NCI-H2081 treated with DMSO at 0.1 percent for 48 hours (cell line): ENCODE measurements at places on chromosomes 6 and 20.

GRCh38 chr6:148200781-148201180 is 141.9 kb upstream of the SASH1 start:
- DNase-seq = no peak

- DNase-seq = no peak
Observed at GRCh38 chr6:6579281-6579680, 9.2 kb upstream of the LY86 start.

GRCh38 chr20:13426870-13427269 is 205.8 kb downstream of the ISM1 start:
- DNase-seq = no peak

DNA sequence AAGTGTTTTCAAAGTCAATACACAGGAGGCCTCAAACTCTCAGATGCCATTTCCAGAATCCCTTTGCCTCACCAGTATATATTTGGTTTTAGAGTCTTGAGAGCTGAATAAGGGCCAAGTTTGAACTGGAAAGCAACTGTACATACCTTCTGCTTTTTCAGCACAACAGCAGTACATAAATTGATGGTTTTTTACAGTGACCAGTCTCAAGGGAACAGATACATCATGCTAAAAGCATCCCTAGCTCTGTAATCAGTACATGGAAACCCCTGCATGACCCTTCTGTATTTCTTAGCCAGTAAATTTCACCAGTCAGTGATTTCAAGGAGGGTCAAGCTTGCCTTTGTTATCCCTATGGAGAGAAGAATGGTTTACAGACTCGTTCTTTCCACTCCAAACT is 40.6 kb upstream of the ECHDC1 start:
- no peak for DNase-seq

DNA sequence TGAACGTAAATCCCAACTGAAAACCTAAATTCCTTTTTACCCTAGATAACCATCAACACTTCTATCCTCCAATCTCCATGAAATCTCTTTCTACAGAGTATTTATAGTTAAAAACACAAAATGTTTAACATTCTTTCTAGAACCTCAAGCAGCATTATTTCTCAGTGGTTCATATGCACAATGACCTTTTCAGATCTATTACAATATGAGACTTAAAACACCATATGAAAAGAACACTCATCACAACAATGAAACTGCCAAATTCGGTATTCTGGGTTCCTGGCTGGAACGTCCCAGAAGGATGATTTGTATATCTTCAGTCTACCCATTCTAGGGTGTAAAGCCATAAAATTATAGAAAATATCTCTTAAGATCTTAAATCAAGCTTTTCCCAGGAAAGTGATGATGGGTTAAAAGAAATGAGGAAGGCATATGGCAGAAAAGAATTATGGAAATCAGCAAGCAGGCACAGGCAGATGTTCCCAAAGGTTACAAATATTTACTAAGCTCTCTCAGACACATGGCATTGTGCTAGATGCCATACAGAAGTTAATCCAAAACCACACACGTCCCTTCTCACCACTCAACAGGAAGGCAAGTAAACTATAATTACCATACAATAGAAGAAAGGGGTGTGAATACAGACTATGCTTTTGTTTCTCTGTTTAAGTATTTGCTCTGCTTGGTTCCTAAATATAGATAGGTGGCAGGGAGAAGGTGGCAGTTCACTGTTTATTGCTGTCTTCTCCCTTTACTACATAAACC is 118.0 kb downstream of the CHD6 start:
- DNase-seq = peak; percentile 45

GRCh38 chr6:138815797-138816528 is 20.1 kb downstream of the ECT2L start:
- DNase-seq = peak; percentile 39

- no peak for DNase-seq
Observed at GRCh38 chr6:139325686-139326085, 33.9 kb upstream of the TXLNB start.

DNA sequence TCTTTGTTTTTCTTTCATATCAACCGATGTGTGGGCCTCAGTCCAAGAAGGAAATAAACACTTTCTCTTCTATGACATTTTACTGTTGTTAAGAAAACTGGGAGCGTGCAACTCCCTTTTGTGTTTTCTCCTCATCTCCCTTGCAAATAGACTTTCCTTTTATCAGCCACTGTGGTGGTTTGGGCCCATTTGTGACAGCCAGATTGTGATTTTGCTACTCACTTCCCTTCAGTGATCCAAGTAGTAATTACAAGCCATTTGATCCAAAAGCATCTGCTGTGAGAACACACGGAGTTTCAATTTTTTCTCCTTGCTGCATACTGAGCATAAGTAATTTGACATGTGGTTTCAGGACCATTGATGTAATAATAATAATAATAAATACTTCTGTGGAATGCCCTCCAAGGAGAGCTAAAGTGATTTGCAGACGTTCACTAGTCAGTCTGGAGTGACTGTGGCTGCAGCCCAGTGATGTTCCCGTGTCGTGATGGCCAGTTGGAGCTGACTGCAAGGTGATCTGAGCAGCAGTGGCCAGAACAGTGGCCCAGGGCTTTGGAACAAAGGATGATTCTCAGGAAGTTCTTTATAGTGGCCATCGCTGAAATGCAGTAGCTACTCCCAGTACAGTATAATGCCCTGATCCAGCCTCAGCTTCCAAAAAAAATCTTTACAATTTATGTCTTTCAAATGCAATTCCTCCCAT is 91.9 kb upstream of the CLDN20 start:
- peak; percentile 17 for DNase-seq

DNA sequence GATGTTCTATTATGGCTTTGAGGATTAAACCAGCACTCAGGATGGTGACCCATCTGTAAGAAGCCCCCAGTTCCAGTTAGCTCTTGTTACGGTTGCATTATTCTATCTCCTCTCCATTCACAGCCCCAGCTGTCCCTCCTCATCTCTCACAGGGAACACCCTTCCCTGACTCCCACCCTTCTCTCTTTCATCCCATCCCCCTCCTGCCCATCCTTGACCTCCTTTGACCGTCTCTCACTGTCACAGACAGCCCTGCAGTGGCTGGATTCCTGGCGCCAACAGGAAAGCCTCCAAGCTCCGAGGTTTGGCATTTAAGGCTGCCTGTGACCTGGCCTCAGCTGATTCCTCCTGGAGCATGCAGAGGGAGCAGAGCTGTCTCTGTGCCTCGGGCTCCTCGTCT is 4.2 kb upstream of the BPIFB4 start:
- no peak for DNase-seq

GRCh38 chr6:46098678-46099077 is 31.1 kb upstream of the ENPP4 start:
- DNase-seq = no peak

- DNase-seq = no peak
Observed at GRCh38 chr20:58691773-58692578, 624 bp upstream of the NPEPL1 start.

DNA sequence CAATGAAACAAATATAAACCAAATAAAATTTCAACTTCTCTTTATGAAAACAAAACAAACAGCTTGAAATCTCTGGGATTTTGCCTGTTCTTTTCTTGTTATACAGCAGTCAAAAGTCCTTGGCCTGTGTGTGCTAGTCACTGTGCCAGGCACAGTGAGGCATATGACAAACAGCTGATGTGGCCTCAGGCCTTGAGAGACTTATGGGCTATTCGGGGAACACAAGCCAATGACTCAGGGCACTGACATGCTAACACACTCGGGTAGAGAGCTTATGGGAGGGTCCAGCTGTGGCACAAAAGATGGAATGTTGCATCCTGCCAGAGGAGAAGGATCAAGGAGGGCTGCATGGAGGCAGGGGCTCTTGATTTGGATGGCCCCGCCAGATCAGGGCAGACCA is 95.4 kb upstream of the NKX2-2 start:
- DNase-seq = no peak

- no peak for DNase-seq
Observed at GRCh38 chr6:16524380-16524707, 236.9 kb downstream of the ATXN1 start.

- DNase-seq = no peak
Observed at GRCh38 chr6:168035098-168035660, 37.7 kb downstream of the KIF25 start.

GRCh38 chr20:24699321-24700165 is 230.1 kb downstream of the SYNDIG1 start:
- no peak for DNase-seq

DNA sequence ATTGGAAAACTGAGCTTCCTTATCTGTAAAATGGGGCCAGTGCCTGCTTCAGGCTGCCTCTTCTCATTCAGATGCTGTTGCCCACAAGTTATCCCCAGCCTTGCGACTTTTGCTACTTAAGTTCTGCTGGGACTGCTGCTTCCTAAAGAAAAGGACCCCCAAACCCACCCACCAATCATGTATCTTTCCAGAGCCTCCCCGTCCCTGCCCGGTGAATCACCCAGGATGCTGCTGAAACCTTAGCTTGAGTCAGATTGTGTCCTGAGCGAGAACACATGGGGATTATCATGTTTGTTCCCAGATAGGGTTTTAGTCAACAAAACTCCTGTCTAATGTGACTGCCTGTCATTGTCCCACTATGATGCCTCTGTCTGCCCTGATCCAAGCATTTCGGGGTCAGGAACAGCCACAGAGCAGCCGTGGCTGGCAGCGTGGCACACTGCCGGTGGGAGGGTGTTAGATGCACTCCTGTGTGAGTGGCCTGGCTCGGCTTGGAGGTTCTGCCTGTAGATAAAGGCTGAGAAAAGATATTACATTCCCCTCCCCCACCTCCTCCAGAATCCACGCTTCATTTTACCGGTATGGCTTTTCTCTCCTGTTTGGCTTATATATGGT is 79.9 kb downstream of the TOX2 start:
- no peak for DNase-seq

- DNase-seq = no peak
Observed at GRCh38 chr20:48822879-48823385, 4.9 kb downstream of the PREX1 start.

DNA sequence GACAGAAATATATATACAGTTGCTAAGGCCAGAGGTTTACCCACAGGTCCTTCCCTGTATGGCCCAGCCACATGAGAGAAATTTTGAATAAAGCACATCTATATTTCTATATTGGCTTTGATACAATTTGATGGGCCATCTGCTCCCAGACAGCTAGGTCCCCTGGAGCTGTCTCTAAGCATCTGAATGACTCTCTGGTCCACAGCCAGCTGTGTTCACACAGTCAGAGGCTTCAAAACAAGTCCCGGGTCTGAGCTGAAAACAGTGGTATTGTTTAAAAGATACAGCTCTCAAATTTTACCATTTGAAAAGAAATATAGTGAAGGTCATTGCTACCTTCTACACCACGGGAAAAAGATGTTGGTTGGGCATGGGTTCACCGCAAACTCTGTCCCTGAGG is 161.1 kb downstream of the SLC35B3 start:
- DNase-seq = no peak
